Stimulated activated CD8-positive, alpha-beta memory T cell treated with anti-CD3 and anti-CD28 coated beads, Interleukin-15, amount 100 ng/mL, for 24 hours (primary cell): ENCODE measurements at places on chromosomes 7 and 10.

DNA sequence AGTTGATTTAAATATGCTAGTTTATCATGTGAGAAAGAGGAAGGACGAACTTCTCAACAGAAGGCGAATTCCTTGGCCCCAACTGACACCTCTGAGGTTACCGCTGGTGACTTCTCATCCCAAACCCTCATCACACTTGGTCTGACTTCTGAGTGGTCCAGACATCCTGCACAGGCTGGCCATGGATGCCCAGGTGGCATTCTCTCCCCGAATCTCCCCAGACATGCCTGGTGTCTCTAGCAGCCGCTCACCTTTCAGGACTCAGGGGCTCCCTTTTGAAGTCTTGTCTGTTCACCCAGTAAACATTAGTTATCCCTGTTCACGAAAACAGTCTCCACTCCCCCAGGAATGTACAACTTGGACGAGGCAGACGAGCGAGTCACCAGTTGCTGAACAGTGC is 157.7 kb downstream of the ADARB2 start:
- no peak for DNase-seq

GRCh38 chr7:113099284-113099919 is 12.8 kb upstream of the GPR85 start:
- DNase-seq: no peak

GRCh38 chr10:89392974-89393373 is 551 bp downstream of the IFIT1 start:
- no peak for DNase-seq

DNA sequence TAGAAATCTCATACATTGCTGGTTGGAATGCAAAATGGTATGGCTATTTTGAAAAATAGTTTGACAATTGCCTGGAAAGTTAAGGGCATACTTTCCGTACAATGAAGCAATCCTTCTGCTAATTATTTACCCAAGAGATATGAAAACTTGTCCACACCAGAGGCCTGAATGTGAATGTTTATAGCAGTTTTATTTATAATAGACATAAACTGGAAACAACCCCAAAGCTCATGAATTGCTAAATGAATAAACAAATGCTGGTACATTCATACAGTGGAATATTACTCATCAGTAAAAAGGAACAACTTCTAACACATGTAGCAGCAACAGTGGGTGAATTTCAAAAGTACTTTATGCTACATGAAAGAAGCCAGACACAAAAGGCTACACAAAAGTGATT is 42.7 kb downstream of the MMRN2 start:
- no peak for DNase-seq

DNA sequence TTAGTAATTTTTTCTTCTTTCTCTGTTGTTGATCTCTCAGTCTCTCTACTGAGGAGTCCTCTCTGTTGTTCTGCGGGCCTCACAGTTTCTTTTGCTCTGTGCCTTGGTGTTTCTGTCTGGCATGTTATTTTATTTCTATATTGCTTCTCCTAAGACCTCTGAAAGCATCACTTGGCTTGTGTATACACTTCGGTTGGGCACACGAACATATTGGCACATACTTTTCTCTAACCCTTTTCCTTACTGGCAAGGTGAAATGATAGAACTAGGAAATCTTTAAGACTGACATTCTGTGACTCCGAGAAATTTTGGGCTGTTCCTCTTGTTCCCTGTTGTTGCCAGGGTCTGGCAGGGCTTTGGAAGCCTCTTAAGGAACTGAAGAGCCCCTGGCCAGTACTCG is 148.9 kb downstream of the CELF2 start:
- no peak for DNase-seq

- no peak for DNase-seq
Measured at GRCh38 chr10:33950206-33950605, 615.7 kb upstream of the NRP1 start.

- no peak for DNase-seq
Measured at GRCh38 chr10:28094121-28094520, 95.2 kb upstream of the ODAD2 start.

GRCh38 chr7:143960813-143961610 is 6.4 kb downstream of the OR2F1 start:
- no peak for DNase-seq

DNA sequence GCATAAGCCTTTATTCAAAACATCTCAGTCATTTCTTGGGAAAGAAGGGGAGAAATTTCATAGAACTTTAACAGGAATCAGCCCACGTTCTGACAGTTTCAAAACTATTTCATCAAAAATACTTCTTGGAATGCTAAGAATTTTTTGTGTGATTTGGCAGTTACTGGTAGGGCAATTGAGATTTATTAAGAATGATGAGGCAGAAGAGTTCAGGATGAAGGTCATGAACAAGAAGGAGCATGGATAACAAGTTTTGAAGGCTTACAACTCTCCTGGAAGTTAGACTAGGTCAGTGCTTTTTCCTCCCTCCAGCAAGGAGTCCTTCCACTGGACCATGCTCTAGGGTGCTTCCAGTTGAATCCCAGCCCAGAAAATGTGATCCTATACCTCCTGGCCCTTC is 569.9 kb downstream of the ANKRD7 start:
- DNase-seq: no peak

GRCh38 chr7:116222501-116222900 is 12.2 kb downstream of the TES start:
- no peak for DNase-seq

DNA sequence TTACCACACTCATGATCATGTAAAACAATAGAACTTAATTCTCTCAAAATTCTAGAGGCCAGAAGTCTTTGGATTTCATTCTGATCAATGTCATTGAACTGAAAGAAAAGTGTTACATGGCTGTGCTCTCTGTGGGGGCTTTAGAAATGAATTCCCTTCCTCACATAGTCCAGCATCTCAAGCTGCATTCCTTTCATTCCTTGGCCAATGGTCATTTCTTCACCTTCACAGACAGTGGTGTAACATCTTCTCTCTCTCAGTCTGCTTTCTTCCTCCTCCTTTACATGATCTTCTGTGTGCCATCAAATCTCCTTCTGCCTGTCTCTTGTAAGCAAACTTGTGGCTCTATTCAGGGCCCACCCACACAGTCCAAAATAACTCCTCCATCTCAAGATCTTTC is 735.3 kb downstream of the SUGCT start:
- no peak for DNase-seq

GRCh38 chr7:140049339-140050024 is 13.3 kb downstream of the PARP12 start:
- no peak for DNase-seq

GRCh38 chr7:68729371-68729770 is 868.9 kb upstream of the AUTS2 start:
- DNase-seq: no peak

- no peak for DNase-seq
Measured at GRCh38 chr7:148871030-148871429, 13.1 kb downstream of the EZH2 start.

DNA sequence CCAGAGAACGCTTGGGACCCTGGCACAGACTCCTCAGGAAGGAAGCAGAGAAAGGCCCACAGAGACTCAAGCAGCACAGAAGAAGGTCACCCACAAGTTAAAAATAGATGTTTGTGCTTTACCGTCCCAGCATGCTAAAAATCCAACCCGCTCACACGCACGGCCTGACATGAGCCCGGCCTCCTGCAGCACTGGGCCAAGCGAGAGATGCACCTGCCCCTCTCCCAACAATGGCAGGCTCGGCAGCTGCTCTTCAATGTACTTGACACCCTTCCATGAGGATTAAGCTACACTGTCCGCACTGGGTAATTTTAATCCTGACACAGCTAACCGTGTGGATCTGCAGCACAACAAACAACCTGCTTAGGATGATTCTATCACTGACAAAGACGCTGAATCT is 9.3 kb downstream of the DIP2C start:
- no peak for DNase-seq

DNA sequence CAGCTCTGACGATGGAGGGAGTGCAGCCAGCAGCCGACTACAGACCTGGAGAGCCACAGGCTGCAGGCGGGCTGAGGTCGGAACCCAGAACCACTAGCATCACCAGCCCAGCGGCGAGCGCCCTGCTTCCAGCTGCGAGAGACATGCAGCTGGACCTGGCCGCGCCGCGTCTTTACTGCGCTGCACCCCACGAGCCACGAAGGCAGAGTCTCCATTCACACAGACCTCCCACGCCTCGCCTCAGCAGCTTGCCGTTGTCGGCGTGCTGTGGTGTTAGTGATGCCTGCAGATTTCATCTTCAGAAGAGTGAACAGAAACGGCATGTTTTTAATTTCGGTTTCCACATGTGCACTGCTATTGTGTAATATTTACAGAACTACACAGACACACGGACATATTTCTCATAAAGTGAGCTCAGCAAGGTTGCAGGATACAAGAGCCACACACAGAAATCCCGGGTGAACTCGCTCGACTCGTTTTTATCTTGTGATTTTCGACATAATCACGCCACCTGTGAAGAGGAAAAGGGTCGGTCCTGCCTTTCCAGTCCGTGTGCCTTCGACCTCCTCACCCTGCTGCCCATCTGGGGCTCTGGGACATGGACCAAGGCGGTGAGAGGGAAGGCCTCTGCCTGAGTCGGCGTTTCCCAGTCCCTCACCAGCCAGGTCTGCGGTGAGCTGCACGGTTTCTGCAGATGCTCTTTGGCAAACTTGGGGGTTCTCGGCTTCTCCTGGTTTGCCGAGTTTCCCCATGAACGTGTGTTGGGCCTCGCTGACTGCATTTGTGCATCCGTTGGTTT is 252.2 kb downstream of the ELFN1 start:
- DNase-seq: no peak

- DNase-seq: no peak
Measured at GRCh38 chr7:38565289-38565688, 65.9 kb downstream of the AMPH start.

GRCh38 chr7:41731493-41732435 is 28.9 kb upstream of the INHBA start:
- DNase-seq: no peak

DNA sequence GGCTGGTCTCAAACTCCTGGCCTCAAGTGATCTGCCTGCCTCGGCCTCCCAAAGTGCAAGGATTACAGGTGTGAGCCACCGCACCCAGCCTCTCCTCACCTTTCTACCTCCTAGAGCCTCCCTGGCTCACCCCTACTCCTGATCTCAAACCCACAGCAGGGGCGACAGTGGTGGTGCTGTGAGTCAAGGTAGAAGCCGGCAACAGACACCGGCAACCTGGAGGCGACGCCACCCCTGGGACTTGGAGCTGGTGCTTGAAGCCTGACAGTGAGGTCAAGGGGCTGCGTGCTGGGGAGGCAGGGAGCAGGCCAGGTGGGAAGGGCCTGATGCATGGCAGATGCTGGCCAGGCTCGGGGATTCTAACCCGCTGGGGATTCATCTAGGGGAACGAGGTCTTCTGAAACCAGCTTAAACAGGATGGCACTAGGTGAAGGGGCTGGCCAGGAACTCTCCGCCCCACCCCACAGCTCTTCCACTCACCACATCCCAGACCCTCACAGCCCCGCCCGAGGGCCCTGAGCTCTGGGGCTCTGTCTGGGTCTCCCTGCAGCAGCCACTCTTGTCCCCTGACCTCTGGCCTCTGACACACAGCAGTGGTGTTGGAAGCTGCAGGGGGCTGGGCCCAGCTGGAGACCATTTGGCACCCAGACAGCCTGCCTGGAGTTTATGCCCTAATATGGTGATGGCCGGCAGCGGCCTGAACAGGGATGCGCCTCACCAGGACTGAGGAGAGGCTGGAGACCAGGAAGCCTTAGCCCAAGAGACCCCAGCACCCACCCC is 16.4 kb downstream of the KCNH2 start:
- no peak for DNase-seq

GRCh38 chr10:19561181-19561580 is 255.1 kb upstream of the PLXDC2 start:
- no peak for DNase-seq

DNA sequence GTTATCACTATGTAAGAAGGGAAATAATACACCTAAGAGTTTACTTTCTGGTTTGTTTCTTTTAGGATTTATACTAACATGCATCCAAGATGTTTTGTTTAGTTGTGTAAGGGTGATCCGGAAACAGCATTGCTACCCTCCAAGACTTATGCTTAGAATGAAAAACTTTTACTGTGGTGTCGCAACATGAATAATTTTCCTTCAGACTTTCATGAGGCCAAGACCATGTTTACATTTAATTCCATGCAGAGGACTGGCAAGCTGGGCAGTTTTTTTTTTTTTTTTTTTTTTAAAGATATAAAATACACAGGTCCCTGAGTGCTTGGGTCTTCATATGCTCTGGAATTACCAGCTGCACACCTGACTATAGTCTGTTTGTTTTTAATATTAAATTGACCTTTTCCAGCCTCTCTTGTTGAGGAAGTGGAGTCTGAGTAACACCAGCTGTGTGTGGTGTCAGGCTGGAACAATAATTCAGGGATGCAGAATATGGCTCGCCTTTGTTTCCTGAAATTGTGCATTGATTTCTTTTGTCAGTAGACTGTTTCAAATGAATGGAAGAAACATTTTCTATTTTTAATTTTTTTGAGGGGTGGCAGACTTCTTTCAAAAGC is 81.7 kb downstream of the ST7 start:
- no peak for DNase-seq

GRCh38 chr10:70758757-70759514 is 26.2 kb downstream of the TBATA start:
- peak; percentile 44 for DNase-seq

DNA sequence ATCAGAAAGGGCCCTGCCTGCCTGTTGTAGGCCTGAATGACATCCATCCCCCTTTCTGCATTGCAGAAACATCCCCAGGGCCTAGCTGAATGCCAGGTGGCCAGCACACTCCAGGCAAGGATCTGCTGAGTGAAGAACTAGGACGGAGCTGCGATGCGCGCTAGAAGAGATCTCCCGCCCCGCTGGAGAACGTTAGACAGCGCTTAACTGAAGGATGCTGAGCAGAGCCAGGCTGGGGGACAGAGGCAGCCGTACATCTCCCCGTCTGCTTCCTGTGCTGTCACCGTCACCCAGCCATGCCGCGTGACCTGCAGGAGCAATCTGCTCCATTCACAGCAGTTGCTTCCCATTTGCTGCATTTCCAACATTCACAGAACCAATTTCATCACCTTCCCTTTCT is 73.3 kb downstream of the FAM53B start:
- DNase-seq: no peak

GRCh38 chr7:24773646-24774045 is 16.4 kb upstream of the GSDME start:
- no peak for DNase-seq

DNA sequence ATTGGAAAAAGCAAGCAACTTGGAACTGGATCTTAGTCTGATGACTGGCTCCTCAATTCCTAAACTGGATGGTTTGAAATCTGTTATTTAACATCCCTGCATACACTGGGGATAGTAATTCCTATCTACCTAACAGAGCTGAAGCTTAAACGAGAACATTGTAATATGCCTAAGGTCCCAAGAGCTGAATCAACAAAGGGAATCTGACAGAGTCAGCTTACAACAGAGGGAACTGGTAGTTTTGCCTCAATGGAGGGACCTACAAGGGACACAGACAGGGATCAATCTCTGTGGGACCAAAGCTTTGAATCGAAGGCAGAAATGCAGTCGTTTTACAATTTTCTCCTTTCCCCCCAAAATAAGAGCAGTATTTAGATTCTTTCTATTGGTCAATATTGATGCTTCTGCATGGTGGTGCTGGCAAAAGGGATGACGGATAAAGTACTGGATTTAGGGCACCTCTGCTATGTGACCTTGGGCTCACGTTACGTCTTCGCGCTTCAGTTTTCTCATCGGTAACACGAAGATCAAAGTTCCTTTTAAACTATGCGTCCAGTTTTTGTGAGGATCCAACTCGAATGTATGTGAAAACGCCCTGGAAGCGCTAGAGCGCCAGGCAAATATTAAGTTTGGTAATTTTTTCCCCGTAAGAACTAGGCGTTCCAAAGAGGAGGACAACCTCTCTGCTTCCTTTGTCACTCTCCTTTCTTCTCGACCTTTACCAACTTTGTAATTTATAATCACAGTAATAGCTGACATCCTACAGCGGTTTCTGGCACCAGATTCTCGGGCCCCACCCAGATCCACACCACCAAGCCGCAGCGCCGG is 1.1 kb downstream of the ACTR1A start:
- DNase-seq: no peak

GRCh38 chr10:106980495-106981451 is 183.7 kb downstream of the SORCS1 start:
- no peak for DNase-seq
